Activated CD4-positive, alpha-beta T cell treated with anti-CD3 and anti-CD28 coated beads, Interleukin-2, amount 50 U/mL, for 16 hours (primary cell): ENCODE measurements at places on chromosomes 2 and 18.
A peak's percentile ranks its signal among the peaks of the same experiment; 100 is the strongest.

DNA sequence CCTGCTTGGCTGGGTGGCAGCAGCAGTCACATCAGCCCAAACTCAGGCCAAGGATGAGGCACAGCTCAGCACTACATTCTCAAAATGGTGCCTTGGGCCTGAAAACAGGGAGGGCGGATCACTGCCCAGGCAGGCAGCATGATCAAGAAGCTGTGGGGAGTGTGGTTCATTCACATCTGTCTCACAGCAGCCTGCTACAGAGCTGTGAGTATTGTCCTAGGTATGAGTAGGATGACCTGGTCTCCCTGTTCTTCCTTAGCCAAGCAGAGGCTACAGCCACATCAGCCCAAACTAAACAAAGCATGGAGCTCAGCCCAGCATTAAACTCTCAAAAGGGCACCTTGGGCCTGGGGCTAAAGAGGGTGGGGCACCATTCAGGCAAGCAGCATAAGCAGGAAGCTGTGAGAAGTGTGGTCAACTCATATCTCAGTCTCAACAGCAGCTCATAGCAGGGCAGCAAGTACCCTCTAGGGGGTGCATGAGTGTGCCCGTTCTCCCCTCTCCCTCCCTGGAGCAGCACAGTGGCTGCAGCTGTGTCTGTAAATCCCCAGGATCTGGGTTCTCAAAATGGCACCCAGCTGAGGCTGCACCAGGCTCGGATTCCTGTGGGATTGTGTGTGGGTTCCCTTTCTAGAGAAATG, 139.6 kb downstream of the TRABD2A start:
- DNase-seq = peak; percentile 21

- no peak for DNase-seq
These were observed 123.8 kb upstream of the FHL2 start for GRCh38 chr2:105522645-105523044.

- DNase-seq = no peak
These were observed 521.8 kb upstream of the TCF4 start for GRCh38 chr18:56109757-56110156.

DNA sequence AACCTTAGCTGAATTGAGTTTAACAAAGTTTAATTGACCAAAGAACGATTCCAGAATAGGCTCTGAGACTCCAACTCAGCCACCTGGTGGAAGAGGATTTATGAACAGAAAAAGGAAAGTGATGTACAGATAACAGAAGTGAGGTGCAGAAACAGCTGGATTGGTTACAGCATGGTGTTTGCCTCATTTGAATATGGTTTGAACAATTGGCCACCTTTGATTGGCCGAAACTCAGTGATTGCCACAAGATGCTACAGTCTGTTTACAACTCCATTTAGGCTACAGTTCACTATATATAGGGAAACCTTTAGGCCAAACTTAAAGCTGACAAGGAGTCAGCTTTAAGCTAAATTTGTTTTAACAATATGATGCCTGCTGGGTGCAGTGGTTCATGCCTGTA, 28.1 kb upstream of the SLC35G4 start:
- DNase-seq = no peak

DNA sequence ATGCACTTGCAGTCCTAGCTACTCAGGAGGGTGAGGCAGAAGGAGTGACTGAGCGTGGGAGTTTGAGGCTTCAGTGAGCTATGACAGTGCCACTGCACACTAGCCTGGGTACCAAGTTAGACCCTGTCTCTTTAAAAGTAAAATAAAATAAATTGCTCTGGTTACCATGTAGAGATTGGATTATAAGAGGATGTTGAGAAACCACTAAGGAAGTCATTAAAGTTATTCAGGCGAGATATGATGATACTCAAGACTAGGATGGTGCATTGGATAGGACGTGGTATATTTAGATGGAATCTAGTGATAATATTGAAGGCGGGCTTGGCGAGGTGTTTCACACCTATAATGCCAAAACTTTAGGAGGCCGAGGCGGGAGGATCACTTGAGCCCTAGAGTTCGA, 50.6 kb downstream of the BMPR2 start:
- DNase-seq = no peak

DNA sequence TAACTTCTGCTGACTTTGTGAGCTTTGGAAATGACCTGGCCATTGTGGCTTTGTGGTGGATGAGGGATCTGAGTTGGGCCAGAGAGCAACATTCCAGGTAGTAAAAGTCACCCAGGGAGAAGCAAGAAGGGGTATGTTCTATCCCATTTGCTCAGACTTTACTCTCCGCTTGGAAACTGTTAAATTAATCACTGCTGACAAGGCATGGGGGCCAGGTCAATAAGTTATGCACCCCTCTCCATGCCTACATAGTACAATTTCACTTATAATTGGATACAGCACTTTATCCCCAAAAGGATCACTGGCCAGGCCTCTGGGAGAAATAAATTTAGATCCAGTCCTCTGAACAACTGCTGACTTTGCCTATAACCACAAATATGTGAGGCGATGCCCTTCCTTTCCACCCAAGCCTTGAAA, 92.1 kb downstream of the RPRM start:
- no peak for DNase-seq

DNA sequence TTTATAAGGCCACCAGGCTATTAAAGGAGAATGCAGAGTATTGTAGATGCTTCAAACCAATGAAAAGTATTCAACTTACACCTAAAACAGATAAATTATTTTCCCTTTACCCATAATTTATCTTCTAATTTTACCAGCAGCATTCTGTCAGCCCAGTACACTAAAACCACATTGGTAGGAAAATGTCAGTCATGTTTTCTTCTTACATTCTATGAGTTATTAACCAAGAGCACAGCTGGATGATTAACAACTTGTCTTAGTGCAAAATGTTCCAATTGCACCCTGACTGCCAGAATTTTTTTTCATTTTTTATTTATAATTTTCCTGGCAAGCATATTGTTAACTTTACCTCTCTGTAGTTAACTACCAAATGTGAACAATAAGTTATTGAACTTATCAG, 79.0 kb upstream of the WDR75 start:
- DNase-seq = no peak

- no peak for DNase-seq
These were observed 417.9 kb downstream of the TGIF1 start for GRCh38 chr18:3867864-3868311.

- no peak for DNase-seq
These were observed 63.7 kb downstream of the CYP26B1 start for GRCh38 chr2:72083751-72084583.

- no peak for DNase-seq
These were observed 547.4 kb upstream of the ID2 start for GRCh38 chr2:8134473-8134932.

DNA sequence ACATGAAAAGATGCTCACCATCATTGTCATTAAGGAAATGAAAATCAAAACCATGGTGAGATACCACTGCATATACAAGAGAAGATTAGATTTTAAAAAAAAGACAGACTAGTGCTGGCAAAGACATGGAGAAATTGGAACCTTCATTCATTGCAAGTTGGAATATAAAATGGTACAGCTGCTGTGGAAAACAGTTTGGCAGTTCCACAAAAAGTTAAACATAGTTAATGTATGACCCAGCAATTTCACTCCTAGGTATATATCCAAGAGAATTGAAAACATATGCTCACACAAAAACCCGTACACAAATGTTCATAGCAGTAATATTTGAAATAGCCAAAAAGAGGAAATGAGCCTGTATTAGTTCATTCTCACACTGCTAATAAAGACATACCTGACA, 33.7 kb upstream of the MBOAT2 start:
- no peak for DNase-seq

DNA sequence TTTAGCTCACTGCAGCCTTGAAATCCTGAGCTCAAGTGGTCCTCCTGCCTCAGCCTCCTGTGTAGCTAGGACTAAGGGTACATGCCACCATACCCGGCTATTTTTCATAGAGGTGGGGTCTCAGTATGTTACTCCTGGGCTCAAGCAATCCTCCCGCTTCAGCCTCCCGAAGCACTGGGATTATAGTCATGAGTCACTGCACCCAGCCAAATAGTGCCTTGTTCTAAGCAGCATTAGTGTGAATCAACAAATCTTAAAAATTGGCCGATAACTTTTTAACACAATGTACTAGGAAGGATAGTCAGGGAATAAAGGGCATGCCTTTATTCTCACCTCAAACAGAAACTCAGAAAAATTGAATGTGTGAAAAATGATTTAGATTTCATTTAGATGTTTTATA, 51.6 kb downstream of the XRCC5 start:
- DNase-seq = no peak

- DNase-seq = no peak
These were observed 123.3 kb downstream of the CTIF start for GRCh38 chr18:48662011-48662661.

DNA sequence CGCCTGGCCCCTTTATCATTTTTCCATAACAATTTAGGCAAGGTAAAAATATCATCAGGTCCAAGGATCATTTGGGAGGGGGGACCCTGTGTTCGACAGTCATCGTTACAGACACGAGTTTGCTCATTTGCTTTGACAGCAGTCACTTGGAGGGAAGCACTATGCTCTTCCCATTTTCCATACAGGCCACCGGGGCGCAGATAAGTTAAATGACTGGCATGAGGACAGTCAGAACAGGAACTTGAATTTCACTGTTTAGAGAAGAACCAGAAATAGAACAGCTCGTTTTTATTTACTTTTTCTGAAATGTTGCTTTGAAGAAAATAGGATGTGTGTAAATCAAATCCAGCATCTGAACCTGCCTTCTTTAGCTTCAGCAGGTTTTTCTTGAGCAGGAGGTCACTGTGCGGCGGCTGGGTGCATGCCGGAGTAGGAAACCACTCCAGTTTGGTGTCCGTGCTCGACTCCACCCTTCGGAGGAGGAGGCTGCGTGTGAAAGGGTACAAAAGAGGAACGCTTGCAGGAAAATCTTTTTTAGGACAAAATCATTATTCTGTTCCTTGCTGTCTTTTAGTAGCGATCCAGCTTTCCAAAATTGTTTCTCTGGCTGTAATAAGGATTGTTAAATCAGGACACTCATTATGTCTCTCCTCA, 15.2 kb downstream of the NPAS2 start:
- DNase-seq = no peak

DNA sequence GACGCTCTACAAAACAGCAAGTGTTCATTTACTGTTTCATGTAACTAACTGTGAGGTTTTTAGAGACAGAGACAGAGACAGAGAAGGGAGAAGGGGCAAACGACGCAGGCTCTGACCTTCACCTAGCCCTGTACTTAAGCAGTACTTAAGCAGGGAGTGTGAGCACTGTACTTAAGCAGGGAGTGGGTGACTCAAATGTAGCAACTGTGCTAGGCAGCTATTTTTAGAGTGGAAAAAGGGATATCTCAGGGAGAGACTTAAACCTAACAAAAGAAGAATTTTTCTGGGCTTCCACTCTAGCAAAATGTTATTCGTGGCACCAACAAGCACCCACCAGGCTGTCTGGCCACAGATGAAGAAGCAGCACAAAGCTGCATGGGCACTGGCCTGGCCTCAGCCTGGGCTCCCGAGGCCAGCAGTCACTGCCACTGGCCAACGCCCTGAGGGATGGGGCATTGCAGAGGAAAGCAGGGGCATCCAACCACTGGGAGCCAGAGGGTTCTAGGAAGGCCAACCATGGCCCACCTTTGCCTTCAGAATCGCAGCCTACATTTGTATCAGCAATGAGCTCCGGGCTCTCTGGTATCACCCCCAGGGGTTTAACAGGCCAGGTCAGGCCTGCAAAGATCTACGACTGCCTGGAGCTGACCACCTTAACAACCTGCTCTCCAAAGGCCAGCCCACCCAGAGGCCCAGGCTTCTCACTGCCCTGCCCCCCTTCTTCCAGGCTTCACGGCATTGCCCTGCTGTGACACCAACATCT, 154.3 kb downstream of the TTC32 start:
- DNase-seq = no peak

- no peak for DNase-seq
These were observed 187.8 kb upstream of the COL3A1 start for GRCh38 chr2:188786368-188786841.

DNA sequence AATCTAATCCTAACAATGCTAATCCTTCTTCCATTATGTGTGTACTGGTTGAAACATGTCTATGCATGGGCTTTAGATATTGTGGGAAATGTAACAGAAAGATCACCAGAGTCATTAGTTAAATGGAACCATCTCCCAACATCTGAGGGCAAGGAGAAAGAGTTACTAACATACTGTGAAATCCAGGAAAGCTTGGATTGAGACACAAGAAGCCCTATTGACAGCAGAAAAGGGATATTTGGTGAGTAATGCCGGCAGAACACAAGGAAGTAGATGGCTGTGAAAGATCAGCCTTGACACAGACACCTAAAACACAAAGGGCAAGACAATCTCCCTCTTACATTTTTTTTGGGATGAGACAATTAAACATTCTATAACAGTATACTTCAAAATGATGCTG, 28.5 kb upstream of the LAMA1 start:
- no peak for DNase-seq

GRCh38 chr2:219559156-219559915, 12.0 kb downstream of the OBSL1 start:
- no peak for DNase-seq

- no peak for DNase-seq
These were observed 50.6 kb downstream of the TTC21B start for GRCh38 chr2:165902934-165903333.

DNA sequence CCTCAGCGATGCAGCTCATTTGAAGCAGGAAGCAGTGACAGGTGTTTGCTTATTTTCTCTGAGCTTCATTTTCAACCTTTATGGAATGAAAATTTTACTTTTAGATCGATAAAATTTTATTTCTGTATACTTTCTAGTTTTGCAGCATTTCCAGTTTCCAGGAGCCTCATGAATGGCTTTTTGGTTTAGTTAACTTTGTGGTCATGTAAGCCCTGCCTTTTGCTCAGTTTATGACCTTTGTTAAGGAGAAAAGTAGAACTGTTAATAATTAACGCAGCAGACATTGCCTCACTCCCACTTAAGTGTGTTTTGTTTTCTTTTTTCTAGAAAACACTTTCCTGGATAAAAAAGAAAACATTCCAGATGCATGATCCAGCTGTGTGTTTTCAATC, 4.4 kb upstream of the FARP2 start:
- DNase-seq = no peak

DNA sequence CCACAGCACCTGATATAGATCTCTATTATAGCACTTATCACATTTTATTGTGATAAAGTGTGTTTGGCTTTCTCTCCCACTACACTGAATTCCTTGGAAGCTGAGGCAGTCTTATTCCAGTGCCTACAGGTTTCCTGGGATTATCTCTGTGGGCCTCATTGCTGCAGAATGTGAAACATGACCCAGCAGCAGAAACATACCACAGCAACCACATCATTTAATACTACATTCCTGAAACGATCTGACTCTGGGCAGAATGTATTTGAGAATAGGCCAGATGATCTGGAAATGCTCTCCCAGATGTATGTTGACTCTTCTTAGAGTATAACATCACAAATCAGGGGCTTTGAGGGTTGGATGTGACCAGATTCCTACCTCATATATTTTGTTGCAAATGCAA, 323.5 kb upstream of the TANK start:
- DNase-seq = no peak

DNA sequence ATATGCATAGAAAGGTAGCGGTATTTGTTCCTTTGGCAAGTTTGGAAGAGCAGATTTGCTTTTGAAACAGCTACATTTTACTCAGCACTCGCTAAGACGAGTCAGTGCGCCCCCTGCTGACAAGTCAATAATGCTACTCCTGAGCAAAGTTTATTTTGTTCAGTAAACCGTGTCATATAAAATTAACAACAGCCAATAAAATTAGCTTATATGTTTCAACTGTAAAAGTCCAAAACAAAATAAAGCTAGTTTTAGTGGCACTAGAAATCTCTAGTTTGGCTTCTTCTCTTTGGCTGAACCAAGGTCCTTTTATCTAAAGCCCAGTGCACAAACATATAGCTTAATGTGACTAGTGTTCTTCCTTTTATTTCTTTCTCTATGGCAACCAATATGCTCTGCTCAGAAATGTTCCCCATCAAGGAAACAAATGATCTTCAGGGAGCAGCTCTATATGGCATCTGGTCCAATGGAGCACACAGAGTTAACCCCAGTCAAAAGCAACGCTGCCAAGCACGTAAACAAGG, 4.2 kb upstream of the POU3F3 start:
- DNase-seq = peak; percentile 66
